Omental fat pad (tissue), 4 donors: ENCODE measurements at places on chromosomes 1 and 21. TPM values are rescaled to one million over a fixed set of nuclear protein-coding genes. Genes with fewer than 3 reads are reported as not detected.

GRCh38 chr1:234214911-234215892 lies 158.1 kb upstream of the COA6 start:
- no peak for DNase-seq

DNA sequence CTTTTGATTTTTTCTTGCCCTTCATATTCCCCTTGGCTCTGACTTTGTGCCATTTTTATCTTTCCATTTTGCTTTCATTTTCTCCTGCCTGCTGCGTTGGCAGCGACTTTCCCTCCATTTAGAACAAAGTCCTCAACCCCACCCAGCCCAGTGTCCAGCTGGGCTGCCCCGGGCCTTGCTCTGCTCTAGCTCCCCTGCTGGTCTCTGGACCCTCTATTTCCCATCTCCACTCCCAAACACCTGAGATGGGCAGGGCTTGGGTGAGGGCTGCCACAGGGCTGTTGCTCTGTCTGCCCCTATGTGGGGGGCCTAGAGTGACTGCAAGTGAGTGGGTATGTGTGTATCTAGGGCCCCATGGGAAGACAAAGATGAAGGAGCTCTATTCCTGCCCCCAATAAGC lies 7.3 kb upstream of the ADAM15 start:
- DNase-seq, result no peak

DNA sequence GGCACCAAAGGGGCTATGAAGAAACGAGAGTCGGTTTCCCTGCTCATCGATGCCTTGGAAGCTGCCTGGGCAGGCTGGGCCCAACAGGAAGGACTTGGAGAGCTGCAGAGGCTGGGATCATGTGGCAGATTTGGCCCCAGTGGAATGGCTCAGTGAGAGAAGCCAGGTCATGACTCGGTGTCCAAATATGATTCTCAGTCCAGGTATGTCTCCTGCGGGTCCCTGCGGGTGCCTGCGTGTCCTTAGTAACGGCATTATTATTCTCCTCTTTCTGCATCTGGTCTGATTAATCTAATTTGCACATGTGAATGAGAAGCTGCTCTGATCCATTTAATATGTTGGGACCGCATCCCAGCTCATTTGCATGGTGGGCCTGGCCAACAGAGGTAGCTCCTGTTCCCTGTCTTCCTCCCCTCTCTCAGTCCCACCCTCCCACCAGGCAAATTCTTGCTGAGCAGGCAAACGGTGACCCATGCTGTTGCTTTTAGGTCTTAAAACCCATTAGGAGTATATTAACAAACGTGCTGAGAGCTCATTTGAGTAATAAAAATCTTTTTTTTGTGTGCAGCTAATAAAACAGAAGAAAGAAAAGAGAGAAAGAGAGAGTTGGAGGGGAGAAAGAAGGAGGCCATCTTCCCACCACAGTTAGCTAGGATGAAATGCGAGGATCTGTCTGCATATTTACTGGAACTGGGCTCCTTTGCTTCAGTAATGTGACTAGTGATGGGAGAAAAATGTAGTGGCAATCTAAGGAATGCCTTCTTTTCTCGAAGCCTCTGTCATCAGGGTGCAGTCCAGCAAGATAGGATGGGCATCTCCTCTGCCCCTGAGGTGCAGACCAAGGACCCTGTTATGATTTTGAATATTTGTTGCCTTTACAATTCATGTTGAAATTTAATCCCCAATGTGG lies 133.5 kb downstream of the HMGB4 start:
- no peak for DNase-seq

C1orf185 gene
- not detected for total RNA-seq

DNA sequence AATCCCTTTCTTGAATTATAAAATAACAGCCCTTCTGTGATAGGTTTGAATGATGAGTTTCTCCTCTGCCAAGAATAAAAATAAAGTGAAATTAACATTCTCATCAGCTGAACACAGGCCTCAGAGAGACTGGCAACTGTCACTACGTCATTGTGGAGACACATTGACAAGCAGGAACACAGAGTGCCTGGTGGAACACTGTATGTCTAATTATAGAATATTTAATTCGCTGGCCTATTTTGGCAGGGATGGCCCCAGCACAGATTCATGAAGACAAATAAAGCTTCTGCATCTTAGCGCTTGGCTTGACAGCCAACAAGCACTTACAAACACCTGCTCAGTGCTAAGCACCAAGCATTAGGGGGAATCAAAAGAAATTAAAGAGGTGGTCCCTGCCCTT lies 52.0 kb upstream of the SMYD2 start:
- no peak for DNase-seq

DNA sequence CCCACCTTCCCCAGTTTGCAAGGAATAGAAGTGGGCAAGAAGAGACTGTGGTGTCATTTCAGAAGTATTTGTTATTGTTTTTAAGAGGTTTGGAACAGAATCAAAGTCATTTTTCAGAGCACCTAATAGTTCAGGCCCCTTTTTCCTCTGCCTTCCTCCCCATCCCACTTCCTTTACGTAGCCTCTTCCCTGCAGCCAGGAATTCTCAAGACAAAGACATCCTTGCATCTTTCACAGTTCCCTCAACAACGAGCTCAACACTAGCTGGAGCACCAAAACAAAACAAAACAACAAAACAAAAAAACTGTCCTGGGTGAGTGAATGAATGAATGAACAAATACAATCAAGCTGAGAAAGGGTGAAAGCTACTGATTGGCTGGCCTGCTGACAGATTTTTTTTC lies 7.0 kb downstream of the PALMD start:
- DNase-seq, result no peak

GRCh38 chr1:63674238-63674864 lies 81.1 kb downstream of the PGM1 start:
- peak; percentile 46 for DNase-seq

FNDC10 gene
- 1.9 TPM for total RNA-seq

LHX8 gene
- not detected for total RNA-seq

DNA sequence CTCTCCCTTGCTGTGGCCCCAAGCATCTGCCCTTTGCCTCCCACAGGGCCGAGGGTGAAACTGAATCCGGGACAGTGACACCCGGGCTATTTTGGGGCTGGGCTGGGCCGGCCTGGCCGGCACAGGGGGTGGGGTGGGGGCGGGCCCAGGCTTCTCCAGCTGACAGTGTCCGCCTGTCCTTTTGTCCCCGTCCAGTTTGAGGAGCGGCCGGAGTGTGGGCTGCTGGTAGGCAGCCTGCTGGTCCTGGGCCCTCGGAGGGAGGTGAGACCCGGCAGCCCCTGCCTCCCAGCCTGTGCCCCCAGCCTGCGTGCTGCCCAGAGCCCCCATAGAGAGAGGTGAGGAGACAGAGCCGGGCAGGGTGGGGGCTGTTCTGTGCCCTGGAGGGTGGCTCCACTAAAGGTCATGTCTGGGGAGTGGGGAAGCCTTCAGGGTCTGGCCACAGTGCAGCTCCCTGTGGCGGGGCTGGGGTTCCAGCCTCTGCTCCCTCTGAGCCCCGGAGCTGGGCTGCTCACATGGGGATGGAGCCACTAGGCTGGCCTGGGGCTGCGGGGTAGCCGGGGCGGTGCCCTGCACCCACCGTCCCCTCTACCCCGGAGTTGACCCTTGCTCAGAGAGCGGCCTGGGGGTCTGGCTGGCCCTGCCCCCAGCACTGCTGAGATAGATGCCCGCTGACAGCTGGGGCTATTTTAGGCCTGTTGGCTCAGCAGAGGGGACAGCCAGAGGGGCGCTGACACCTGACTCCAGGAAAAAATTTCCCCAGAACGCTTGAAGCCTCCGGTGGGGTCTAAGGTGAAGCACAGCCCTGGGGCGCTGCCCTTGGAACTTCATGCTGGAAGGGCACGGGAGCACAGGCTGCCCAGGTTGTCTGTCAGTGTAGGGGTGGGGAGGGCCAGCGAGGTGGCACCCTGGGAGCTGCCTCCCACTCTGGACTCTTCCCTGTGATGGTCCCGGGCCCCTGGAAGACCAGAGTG lies at the start of gene OBSCN:
OBSCN (plus strand) TSS at position 194 of the 971 bp plus-strand sequence. CDS start 3,740 bp downstream, outside the sequence.
- DNase-seq, result no peak
